SK-N-SH (cell line): ENCODE measurements at places on chromosomes 13 and 19. TPM values are rescaled to one million over a fixed set of nuclear protein-coding genes. Genes with fewer than 3 reads are reported as not detected.

The SLC44A2 gene
- 61.4 and 66.6 TPM in 2 replicates for polyA plus RNA-seq

The CD209 gene
- not detected in 2 replicates for polyA plus RNA-seq

The FREM2 gene
- not detected in 2 replicates for polyA plus RNA-seq

The NKG7 gene
- polyA plus RNA-seq: not detected in 2 replicates

The IZUMO2 gene
- polyA plus RNA-seq: not detected in 2 replicates

The LCP1 gene
- polyA plus RNA-seq: 0.03 and 0.06 TPM in 2 replicates

DNA sequence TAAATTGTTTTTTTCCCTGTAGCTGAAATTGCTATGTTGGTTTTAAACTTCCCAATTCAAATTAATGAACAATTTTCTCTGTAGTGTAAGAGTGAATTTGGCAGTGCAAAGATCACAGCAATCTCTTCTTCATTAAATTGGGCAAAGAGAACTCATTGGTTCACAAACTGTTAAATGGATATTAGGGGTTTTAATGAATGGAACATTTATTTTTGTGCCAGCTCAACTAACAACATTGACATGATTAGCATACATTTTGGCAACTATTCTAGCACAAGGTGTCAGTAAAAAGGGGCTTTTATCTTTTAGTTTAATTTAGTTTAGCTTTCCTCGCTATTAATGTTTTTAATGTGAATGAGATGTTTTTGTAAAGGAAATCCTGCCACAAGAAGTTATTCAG, 7.1 kb downstream of the PCDH20 start:
- peaks cover 9% of the 10 kb centered on the region; the same call in 1 of the 2 replicates for H3K27me3 ChIP-seq
- H3K4me3 ChIP-seq: no peak overlapping the region
- no peaks in the 10 kb centered on the region for H3K36me3 ChIP-seq
- H3K4me1 ChIP-seq: peaks cover 5% of the 10 kb centered on the region; the same call in 1 of the 2 replicates
- H3K27ac ChIP-seq: no peak overlapping the region
- DNase-seq: no peak

- H3K36me3 ChIP-seq: no peaks in the 10 kb centered on the region
- H3K27me3 ChIP-seq: no peaks in the 10 kb centered on the region
- DNase-seq: peak; percentile 37
Observed at GRCh38 chr13:90867336-90867683, 480.2 kb upstream of the MIR17HG start.

DNA sequence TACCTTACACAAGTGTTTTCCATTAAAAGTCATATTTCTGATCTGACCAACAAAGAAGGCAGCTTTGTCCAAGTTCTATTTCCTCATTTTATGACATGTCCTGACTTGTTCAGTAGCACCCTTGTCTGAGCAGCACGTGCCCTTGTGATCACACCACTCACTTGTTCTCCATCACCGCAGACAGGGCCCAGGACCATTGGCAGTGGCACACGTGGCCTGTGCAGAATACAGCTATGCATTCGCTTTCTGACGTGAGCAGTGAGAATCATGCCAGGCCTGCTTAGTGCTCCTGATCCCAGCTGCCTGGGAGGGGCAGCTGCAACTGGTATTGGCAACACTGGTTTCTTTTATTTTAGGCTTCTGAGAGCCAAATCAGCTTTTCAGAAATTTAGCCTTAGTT, 134.2 kb downstream of the FRY start:
- no peaks in the 10 kb centered on the region for H3K27me3 ChIP-seq
- no peak overlapping the region for H3K4me3 ChIP-seq
- H3K36me3 ChIP-seq: no peaks in the 10 kb centered on the region
- DNase-seq: no peak
- H3K27ac ChIP-seq: peak overlapping the region; percentile 4; the same call in 1 of the 2 replicates

DNA sequence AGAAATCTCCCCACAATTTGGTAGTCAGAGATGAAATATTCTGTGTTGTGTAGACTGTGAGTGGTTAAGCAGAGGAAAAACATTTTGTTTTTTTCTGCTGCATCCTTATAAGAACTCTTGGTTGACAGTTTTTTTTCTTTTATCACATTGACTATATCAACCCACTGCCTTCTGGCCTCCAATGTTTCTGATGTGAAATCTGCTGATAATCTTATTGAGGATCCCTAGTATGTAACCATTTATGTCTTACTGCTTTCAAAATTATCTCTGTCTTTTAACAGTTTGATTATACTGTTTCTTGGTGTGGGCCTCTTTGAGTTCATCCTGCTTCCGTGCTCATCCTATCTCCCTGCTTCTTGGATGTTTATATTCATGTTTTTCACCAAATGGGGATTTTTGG, 316.9 kb downstream of the MTUS2 start:
- H3K4me3 ChIP-seq: no peak overlapping the region
- no peaks in the 10 kb centered on the region; the same call in 1 of the 2 replicates for H3K27me3 ChIP-seq
- no peak for DNase-seq
- H3K4me1 ChIP-seq: no peaks in the 10 kb centered on the region
- H3K27ac ChIP-seq: no peak overlapping the region
- H3K36me3 ChIP-seq: no peaks in the 10 kb centered on the region

- H3K27me3 ChIP-seq: peaks cover 28% of the 10 kb centered on the region
- no peaks in the 10 kb centered on the region for H3K36me3 ChIP-seq
- no peak overlapping the region for H3K4me3 ChIP-seq
Observed at GRCh38 chr19:51158474-51159129, 16.5 kb downstream of the SIGLEC7 start.

- DNase-seq: no peak
- no peaks in the 10 kb centered on the region for H3K4me1 ChIP-seq
- no peaks in the 10 kb centered on the region for H3K27me3 ChIP-seq
- H3K4me3 ChIP-seq: no peak overlapping the region
Observed at GRCh38 chr13:51041126-51041525, 69.9 kb downstream of the C13orf42 start.

GRCh38 chr19:14683439-14683838, 6.4 kb upstream of the ZNF333 start:
- no peak for DNase-seq
- peaks cover 21% of the 10 kb centered on the region; the same call in 1 of the 2 replicates for H3K27me3 ChIP-seq
- no peak overlapping the region for H3K4me3 ChIP-seq
- H3K4me1 ChIP-seq: no peaks in the 10 kb centered on the region
- H3K27ac ChIP-seq: no peak overlapping the region

DNA sequence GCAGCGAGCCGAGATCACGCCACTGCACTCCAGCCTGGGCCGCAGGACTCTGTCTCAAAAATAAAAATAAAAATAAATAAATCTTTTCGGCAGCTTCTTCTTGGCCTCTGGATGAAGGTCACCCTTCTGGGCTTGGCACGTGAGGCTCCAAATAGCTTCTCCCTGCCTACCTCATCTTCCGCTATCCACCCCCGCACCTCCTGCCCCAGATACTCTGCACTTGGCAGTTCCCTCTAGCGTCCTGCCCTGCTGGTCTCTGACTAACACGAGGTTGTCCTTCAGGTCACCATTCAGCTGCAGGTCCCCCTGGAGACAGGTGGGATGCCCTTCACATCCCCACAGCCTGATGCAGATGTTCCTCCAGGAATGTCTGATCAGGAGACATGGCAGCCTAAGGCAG, 8.5 kb upstream of the CCL25 start:
- no peak overlapping the region for H3K27ac ChIP-seq
- H3K27me3 ChIP-seq: no peaks in the 10 kb centered on the region
- no peaks in the 10 kb centered on the region for H3K4me1 ChIP-seq

- no peak for DNase-seq
- no peaks in the 10 kb centered on the region for H3K4me1 ChIP-seq
- no peaks in the 10 kb centered on the region for H3K27me3 ChIP-seq
- H3K27ac ChIP-seq: no peak overlapping the region
- no peak overlapping the region for H3K4me3 ChIP-seq
Observed at GRCh38 chr19:40785526-40785925, 7.5 kb downstream of the RAB4B start.
